ENCODE measurements at places on chromosomes 6 and 20.

- no peak for DNase-seq
Measured at GRCh38 chr6:56671651-56672461, 29.2 kb upstream of the DST start.

- no peak for DNase-seq
Measured at GRCh38 chr20:25148982-25149846, 46.3 kb upstream of the ENTPD6 start.

GRCh38 chr6:113401231-113401630, 455.9 kb upstream of the MARCKS start:
- DNase-seq = no peak

- DNase-seq = peak; percentile 8
Measured at GRCh38 chr6:110874880-110875547, 429 bp downstream of the AMD1 start.

- DNase-seq = no peak
Measured at GRCh38 chr20:37299718-37300528, 10.5 kb downstream of the MANBAL start.

- no peak for DNase-seq
Measured at GRCh38 chr20:46458866-46459750, 52.7 kb upstream of the ELMO2 start.

GRCh38 chr6:35368038-35368887, 25.9 kb downstream of the PPARD start:
- DNase-seq = no peak

- peak; percentile 22 for DNase-seq
Measured at GRCh38 chr20:37336369-37337207, 9.4 kb upstream of the SRC start.

DNA sequence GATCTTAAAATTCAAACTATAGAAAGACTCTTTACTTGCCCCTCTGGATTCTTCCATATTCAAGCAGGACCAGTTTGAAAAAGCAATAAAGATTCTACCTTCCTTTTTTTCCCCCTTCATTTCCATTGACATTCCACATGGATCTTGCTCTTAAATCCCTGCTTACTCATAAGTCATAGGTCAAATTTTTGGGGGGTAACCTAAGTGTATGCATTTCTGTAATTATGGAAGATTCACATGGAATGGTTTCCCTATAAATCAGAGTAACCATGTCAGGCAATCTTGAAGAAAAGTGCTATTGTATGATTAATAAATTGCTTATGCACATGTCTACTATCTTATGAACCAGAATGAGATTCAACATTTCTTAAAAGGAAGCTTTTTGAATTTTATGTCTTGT, 551.0 kb downstream of the HAO1 start:
- no peak for DNase-seq

- DNase-seq = no peak
Measured at GRCh38 chr20:61924211-61924857, 141.3 kb downstream of the TAF4 start.

- DNase-seq = no peak
Measured at GRCh38 chr6:114162691-114163347, 180.0 kb downstream of the HS3ST5 start.

DNA sequence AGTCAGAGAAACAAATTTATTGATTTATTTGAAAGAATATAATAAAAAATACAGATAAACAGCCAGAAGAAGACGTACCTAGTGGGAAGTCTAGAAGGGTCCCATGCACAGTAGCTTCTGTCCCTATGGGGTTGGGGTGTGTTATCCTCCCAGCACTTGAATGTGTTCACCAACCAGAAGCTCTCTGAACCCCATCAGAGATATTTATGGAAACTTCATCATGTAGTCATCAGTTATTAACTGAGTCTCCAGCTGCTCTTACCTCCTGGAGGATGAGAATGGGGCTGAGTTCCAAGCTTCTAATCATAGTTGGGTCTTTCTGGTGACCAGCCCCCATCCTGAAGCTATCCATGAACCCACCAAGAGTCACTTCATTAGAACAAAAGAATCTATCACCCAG, 15.4 kb upstream of the USP45 start:
- no peak for DNase-seq

- DNase-seq = no peak
Measured at GRCh38 chr6:168183613-168183970, 104.6 kb upstream of the FRMD1 start.

DNA sequence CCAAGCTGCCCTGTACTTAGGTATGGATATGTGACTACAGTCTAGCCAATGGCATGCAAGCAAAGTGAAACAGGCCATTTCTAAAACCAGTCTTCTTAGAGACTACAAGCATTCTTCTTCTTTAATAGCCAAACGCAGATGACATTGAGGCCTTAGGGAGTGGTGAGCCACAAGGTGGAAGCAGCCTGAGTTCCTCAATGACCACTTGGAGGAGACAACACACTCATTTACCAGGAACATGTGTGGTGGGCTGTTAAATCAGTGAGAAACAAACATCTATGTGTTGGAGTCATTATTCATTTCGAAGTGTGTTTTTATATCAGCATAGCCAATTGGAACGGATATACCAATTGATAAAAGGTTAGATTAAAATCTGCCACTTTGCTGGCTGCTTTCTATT, 122.0 kb downstream of the GFRAL start:
- DNase-seq = no peak

DNA sequence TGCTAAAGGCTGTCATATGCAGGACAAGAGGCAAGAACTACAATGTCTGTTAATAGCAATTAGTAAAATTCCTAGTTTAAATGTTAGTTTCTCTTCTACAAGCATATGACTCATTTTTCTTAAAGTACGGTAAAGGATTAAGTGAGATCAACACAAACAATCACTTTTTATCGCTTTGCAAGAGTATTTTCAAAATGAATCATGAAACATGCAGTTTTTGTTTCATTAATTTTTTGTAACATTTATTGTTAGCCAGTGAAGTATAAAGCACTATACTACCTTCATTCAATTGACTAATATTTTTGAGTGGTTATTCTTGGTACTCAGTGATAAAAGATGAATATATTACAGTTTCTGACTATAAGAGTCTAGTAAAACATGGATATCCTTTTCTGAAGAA, 138.6 kb downstream of the AHI1 start:
- no peak for DNase-seq

- no peak for DNase-seq
Measured at GRCh38 chr6:118650582-118651281, 659 bp downstream of the CEP85L start.

DNA sequence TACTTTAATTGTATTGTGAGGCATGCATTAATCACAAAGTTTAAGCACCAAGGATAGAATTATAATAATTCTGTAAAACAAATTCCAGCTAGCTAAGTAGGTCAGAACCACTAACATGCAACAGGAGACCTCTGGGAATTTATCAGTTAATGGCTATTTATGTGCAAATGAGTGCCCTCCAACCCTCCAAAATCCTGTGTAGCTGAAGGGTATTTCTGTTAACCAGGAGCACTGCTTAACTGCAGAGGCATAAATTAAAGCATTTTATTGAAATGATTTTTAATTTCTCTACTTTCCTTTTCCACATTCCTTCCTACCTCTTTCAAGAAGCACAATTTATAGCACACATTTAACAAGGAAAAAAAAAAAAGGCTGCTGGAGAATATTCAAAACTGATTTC, 77.0 kb downstream of the MMS22L start:
- DNase-seq = no peak

GRCh38 chr6:93787841-93788240, 368.5 kb upstream of the EPHA7 start:
- no peak for DNase-seq

GRCh38 chr6:50824552-50824951, 5.9 kb downstream of the TFAP2B start:
- no peak for DNase-seq

DNA sequence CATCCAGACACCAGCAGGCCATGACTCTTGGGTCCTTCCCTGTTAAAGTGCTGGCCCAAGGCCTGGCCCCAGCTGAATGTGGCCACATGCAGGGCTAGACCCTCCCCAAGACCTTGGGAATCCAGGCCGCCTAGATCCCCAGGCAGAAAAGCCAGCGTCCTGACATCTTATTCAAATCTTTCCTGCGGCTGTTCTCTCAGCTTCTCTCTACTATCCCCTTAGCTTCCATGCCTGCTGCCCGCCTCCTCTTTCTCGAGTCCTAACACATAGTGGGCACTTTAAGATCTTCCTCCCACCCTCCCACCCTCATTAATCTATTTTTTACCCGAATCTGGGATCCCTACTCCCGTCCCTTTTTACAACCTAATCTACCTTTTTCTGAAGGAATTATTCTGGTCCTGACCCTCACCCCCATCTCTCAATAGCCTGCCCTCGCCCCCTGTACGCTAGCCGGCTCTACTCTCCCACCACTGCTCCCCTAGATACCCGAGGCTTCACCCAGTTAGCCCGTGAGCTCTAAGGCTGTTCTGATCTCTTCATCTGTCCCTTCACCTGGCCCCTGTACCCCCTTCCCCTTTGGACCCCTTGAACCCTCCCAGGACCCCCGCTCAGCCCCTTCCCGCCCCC, at the start of gene CCHCR1:
Gene CCHCR1 (minus strand): TSS at position 290 of the 627 bp plus-strand sequence. CDS start 202 bp downstream, at position 88.
- DNase-seq = no peak

DNA sequence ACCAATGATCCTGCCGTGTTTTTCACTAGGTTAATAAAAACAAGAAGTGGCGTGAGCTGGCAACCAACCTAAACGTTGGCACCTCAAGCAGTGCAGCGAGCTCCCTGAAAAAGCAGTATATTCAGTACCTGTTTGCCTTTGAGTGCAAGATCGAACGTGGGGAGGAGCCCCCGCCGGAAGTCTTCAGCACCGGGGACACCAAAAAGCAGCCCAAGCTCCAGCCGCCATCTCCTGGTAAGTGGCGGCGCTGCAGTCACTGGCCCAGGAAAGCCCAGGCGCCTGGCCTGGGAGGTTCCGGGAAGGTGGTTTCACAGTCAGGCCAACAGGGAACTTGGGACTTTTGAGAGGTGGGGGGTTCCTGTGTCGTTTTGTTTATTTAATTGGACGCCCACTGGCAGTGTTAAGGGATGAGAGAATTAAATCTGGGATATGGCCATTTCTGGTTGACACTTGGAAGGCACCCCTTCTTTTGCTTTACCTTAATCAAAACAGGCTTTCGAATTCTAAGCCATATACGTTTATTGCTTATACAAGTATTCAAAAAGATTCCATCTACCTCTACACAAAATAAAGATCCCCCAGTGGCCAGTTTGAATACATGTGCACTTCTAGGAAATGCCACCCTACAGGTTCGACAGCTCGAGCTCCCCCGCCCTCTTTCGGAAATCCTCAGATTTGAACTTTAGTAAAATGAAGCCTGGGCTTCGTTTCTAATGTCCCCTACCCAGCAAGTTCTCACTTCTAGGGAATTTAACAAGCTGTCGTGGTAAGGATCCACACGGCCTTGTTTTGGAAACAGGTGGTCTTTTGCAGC, 138.9 kb downstream of the TMEM242 start:
- DNase-seq = peak; percentile 9

- DNase-seq = no peak
Measured at GRCh38 chr6:277746-278145, 14.5 kb upstream of the DUSP22 start.

GRCh38 chr6:13710552-13711323, 897 bp downstream of the RANBP9 start:
- peak; percentile 10 for DNase-seq

DNA sequence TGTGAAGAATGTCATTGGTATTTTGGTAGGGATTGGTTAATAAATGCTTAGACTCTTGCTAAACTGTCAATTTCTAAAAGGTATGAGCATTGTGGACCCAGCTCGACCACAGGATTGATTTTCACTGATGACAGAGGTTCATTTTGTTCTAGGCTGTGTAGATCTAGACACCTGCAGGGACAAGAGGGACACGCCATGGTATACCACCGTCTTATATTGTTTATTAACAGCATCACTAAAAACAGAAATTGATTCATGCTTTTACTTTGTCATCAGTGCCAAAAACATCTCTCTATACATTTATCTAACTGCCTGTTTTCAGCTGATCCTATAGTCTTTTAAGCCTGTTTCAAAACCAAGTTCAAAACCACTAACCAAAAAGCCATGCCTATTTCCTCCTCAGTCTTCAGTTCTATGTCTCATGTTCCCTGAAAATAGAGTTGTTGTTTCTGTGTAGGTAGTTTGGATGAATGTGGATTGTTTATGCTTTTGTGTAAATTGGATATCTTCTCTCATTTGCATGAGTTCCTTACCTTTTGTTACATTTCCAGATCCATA, 109.8 kb downstream of the JAG1 start:
- no peak for DNase-seq

DNA sequence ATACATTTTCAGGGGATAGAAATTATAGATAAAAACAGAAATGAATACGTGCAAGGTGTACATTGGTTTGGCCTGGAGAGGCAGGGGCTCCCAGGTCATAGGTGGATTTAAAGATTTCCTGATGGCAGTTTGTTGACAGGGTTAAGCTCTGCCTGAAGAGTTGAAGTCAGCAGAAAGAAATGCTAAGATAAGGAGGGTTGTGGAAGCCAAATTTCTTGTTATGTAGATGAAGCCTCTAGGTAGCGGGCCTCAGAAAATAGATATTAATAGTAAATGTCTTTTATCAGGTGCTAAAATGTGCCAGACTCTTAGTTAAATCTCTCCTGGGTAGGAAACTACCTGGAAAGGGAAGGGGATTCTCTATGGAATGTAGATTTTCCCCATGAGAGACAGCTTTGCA, 188.8 kb downstream of the CDH26 start:
- DNase-seq = no peak

GRCh38 chr6:16739329-16739801, 21.9 kb downstream of the ATXN1 start:
- DNase-seq = no peak

GRCh38 chr6:81901551-81901966, 149.1 kb upstream of the TENT5A start:
- no peak for DNase-seq

DNA sequence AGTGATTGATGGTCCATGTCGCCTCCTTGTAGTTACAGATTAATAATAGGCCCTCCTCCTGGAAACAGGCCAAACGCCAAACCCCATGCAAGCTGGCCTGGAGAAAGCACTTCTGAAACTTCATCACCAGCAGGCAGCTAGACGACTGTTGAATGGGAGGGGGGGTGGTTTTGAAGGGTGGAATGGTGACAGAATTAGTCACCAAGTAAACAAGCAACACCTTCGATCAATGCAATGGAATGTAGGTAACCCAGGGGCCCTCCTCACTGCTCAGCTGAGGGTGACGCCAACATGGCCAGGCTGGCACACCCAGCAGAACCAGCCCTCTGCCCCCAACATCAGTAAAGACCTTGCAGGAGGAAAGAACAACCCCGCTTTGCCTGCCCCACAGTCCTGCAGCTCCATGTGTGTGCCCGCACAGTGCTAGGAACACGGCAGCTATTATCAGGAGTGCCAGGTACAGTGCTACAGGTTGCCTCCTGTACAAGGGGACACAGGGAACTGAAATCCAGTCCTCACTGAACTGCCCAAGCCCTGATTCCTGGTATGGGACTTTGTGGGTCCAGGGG, 2.7 kb downstream of the BCAS1 start:
- no peak for DNase-seq

Data from stimulated activated CD8-positive, alpha-beta memory T cell treated with anti-CD3 and anti-CD28 coated beads, Interleukin-15, amount 100 ng/mL, for 4 hours (primary cell).